ENCODE measurements at places on chromosomes 6 and 20.

- DNase-seq: no peak
These were observed 191.7 kb downstream of the SMOC2 start for GRCh38 chr6:168632694-168633093.

DNA sequence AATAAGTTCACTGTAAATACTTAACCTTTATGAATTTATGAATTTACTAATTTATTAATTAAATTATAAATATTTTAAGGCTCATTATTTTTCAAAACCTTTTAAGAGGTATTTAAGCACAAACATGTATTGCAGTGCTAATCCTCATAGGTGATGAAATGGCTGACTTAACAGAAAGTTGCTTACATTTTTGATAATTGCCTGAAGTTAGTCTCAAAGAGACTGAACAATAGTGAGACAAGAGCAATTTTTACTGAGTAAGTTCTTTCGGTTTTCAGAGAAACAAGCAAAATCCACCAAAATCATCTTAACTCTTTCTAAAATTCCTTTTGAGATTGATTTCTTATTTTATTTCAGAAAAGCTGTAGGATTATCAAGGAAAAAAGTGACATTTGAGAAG lies 137.3 kb upstream of the VGLL2 start:
- DNase-seq: no peak

GRCh38 chr6:148760258-148760534 lies 13.4 kb downstream of the UST start:
- DNase-seq: no peak

GRCh38 chr20:58457083-58457695 lies 58.0 kb downstream of the APCDD1L start:
- peak; percentile 65 for DNase-seq

GRCh38 chr6:36769676-36770499 lies 69.4 kb downstream of the CPNE5 start:
- no peak for DNase-seq

DNA sequence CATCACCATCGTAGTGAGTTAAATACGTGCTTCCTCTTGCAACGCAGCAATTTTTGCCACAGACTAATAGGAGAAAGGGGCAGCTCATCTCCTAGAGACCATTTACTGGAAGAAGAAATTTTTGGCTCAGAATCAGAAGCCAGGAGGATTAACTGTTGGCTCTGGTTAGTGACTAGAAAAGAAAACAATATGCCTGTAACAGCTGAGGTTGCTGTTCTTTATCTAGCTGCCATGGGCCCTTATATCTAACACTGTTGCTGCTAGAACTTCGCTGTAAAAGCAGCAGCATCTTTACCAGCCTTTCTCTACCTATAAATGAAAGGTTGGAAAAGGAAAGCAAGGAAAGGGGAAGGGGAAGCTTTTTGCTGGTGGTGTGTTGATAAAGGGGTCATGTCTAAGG lies 65.9 kb downstream of the FAM135A start:
- DNase-seq: peak; percentile 25

DNA sequence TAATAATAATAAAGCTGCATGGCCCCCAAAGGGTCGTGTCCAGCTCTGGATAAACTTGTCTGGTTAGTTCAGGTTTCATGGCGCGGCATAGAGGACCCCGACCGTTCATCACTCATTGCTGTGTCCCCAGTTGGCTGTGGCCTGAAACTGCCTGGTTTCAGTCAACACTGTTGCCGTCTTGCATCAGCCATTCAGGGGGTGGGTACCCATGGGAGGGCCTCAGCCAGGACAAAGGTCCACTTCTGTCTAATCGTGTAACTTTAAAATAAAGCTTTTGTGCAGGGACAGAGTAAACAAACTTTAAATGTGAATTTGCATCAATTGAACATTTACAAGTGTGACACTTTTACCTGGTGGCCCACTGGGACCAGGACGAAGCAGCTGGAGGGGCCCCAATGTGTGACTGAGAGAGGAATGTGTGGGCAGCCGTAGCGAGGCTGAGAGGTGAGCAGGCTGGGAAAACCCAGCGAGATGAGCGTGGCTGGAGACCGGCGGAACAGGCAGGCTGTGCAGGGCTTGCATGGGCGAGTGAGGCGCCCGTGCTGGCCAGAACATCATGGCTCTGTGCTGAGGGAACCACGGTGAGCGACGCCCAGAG lies 22.3 kb upstream of the UNC93A start:
- DNase-seq: no peak

DNA sequence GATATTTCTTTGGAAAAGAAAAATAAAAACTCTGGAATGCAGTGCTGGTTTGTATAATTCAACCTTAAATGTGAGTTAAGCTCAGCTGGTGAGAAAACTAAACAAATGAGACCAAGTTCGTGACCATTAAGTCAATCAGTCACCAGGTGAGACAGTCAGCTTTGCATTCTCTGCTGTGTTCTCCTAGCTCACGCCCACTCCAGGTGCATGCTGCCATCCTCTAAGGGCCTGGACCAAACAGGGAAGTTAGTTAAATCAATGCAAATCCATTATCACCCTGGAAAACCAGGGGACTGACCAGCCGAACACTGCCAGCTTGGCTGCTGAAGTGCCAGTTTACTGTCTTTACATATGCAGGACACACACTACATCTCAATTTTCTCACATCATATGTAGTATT lies 7.2 kb downstream of the TPBG start:
- DNase-seq: no peak

DNA sequence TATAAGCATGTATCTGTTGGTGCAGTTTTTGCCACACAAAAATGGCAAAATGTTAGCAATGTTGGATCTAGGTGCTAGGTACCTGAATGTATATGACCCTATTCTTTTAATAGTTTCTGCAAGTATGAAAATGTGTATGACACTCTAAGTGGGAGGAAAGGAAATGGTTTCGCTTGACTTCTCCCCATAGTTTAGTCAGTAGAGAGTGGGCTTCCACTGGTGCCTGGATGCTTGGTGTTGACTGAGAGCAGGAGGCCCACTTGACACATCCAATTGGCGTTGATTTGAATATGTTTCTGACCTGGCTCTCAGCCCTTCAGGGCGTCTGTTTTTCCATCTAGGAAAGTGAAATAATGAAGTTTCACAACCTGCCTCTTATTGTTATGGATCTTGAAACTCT lies 41.8 kb upstream of the GABRR1 start:
- no peak for DNase-seq

- DNase-seq: no peak
These were observed 12.5 kb downstream of the SGK2 start for GRCh38 chr20:43571310-43571709.

- DNase-seq: no peak
These were observed 17.7 kb upstream of the BCLAF1 start for GRCh38 chr6:136307351-136307750.

DNA sequence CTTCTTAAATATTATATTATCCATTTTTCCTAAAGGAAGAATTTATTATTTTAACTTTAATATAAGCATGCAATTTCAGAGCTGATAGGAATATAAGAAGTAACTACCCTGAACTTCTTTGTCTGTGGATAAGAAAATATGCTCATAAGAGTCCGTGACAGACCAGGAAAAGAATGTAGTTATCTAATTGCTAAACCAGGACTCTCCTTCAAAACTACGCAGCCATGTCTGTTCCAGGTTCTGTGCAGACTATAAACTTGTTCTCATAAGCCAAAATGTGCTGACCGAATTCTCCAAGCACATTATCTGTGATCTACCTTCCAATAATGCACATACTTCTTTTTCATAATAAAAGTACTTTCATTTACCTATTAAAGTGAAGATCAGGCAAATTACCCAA lies 116.5 kb downstream of the TRDN start:
- no peak for DNase-seq

GRCh38 chr6:15539722-15540270 lies 123.0 kb downstream of the DTNBP1 start:
- DNase-seq: no peak

DNA sequence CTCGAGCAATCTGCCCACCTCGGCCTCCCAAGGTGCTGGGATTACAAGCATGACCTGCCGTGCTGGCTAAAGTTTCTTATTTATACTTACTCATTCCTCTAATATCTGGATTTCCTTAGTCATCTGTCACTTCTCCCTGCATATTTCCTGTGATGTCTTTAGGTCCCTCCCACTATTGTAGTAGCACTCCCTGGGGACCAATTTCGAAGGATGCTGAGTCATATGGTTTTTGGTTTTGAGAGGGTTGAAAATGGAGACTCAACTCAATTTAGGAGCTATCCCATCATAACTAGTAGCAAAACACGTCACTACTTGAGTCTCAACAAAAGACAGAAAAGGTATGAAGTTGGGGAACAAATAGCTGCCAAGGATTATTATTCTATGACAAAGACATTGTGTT lies 20.2 kb downstream of the MCUR1 start:
- DNase-seq: no peak

GRCh38 chr6:31567531-31568370 lies 4.3 kb upstream of the LTA start:
- DNase-seq: no peak

DNA sequence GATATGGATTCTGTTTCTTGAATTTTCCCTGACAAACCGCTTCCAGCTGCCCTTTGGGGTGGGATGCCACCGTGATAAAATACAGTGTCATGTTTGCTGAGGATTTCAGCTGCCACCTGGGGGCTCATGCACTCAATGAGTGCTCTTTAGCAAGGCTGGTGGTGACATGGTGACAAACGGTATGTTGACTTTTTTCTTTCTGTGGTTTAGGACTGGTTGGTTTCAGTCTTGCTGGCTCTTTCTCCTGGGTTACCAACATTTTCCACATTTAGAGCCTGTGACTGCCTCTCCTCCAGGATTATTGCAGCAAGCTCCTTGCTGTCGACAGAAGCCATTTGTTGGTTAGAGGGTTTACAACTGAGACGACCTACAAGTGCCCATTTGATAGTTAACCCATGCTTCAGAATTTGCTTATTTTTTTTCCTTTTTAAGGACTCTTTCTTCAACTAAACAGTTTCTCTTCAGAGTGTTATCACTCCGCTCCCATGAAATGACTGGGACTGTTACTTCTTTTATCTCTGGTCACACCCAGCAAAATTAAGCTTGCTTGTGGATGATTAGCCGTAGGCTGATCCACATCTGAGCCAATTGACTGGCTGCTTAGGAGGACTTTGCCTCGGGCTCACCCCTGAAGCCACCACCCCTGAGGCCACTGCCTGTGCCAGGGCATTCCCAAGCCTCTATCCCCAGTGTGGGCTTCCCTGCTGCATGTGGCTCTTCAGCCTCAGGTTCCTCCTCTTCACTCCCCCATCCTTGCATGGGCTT lies 48.4 kb upstream of the CDYL start:
- DNase-seq: no peak

DNA sequence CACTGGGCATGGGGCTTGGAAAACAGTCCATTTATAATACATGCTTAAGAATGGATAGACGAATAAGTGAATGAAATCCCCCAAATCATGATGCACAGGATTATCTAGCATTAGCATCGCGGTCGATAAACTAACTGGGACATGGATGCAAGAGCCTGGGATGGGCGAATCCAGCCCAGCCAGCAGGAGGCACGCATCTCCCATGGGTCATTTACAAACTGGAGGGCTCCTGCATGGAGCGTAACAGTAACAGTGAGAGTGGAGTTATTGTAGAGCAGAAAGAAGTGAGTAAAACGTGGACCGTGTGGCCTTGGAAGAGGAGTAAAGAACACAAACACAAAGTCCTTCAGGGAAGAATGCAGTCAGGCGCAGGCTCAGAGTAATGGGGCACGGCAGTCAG lies 136.5 kb downstream of the AGPAT4 start:
- DNase-seq: no peak

DNA sequence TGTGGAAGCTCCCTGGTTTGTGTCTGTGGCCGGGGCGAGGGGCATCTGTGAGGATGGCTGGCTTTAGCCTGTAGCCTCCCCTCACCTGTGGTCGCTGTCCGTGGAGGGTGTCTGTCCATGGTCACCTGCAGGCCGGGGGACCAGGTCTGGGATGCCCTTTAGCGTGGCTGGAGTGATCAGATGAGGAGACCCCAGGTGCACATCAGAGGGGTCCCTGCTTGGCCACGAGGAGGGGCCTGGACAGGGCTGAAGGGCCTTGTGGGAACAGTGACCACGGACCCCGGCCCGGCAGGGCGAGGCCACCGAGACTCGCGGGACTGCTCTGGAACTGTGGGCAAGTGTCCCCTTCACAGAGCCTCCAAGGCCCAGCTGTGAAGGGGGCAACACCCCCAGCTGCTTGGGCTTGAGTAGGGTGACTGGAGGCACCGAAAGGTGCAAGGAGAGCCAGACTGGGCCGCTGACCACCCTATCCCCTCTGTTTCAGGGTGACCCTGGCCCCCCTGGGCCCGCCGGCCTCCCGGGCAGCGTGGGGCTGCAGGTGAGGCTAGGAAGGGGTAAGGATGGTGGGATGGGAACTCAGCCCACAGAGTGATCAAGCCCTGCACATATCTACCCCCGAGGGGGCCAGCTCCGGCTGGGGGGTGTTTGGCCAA lies 8.6 kb downstream of the COL9A3 start:
- no peak for DNase-seq

- DNase-seq: peak; percentile 94
These were observed 9.4 kb upstream of the FRMD1 start for GRCh38 chr6:168088161-168089053.

- DNase-seq: peak; percentile 31
These were observed 46.8 kb upstream of the NEDD9 start for GRCh38 chr6:11279284-11279689.

DNA sequence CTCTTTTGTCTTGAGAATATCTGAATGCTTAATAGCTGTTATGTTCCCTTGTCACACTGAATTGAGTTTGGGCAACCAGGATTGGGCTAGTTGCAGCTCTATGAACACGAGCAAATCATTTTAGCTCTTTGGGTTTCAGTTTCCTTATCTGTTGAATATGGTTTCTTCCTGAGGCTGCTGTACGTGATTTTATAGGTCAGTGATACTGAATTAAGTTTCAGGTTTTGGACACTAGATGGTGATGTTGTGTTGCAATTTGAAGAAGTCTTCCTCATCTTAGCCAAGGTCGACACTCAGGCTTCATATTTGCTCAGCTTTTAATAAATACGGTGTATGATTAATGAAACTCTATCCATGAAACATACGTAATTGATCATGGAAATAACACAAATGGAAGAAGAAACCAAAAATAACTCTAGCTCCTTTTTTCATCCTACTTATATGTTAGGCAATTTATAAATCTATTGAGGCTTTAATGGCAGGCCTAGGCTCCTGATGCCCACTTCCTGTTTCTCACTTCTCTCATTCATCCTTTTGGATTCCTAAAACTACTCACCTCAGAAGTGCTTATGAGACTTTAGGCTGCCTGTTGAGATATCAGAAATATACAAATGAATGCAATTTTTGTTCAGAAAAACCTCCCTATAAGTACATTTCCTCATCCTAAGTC lies 354.1 kb upstream of the MAP3K7 start:
- peak; percentile 85 for DNase-seq

DNA sequence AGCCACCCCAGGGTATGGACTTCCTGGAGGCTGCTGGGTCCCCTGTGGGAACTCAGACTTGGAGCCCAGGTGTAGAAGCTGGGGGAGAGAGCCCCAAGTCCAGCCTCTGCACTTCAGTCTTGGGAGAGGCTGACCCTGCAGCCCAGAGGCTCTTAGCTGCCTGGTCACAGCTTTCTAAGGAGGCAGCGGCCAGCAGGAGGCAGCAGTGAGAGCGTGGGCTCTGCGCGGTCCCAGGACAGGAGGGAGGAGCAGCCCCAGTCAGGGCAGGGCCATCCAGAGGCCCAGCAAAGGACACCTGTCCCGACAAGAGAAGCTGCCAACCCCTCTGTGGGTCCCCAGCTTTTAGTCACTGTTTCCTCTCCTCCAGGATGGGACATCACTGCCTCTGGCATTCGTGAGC lies 9.4 kb downstream of the TREML2 start:
- DNase-seq: peak; percentile 34

- DNase-seq: no peak
These were observed 79.5 kb downstream of the CTNNBL1 start for GRCh38 chr20:37773291-37773826.

- peak; percentile 82 for DNase-seq
These were observed 212.0 kb upstream of the PCSK2 start for GRCh38 chr20:17014756-17015366.

GRCh38 chr20:41086402-41087324 lies 50.7 kb upstream of the PLCG1 start:
- DNase-seq: peak; percentile 50

All from eye (tissue), 1 donor.